ENCODE measurements at places on chromosomes 2 and 18. TPM values are rescaled to one million over a fixed set of nuclear protein-coding genes. Genes with fewer than 3 reads are reported as not detected.

The APOB gene
- total RNA-seq = not detected

DNA sequence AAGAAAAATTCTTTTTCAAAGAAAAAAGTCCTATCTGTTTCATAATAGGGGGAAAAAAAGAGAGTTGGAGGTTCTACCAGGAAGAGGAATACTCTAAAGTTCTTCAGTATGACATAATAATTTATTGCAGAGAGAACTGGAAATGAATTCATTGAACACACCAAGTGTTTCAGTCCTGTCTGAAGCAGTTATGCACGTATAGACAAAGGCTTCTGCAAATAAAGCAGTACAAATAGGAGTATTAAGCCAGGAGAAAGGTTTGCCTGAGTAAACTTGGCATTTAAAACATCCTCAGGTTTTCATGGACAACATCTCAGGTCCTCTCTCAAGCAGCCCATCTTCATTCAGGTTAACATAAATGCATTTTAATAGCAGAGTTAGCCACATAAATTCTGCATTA, 141.6 kb downstream of the CCDC148 start:
- DNase-seq = no peak

GRCh38 chr18:52824126-52824525, 484.1 kb downstream of the DCC start:
- DNase-seq = no peak

DNA sequence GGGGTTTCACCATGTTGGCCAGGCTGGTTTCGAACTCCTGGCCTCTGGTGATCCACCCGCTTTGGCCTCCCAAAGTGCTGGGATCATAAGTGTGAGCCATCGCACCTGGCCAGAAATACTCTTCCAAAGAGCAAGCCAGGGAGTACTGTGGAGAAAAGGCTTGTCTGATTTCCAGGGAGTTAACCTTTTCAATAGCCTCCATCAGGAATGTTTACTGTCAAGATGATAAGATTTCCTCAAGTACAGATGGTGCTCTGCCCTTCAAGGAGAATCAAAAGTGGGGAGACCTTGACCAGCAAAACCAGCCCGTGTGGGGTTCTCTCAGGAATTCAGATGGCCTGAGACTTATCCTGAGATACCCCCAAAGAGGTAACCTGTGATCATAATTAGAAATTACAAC, 237.2 kb downstream of the PRKCE start:
- DNase-seq = no peak

Measured in Caki2 (cell line).